ENCODE measurements at places on chromosomes 6 and 20. TPM values are rescaled to one million over a fixed set of nuclear protein-coding genes. Genes with fewer than 3 reads are reported as not detected.
A peak's percentile ranks its signal among the peaks of the same experiment; 100 is the strongest.

Gene DDAH2
- 94.3 TPM for total RNA-seq

Gene SRPK1
- total RNA-seq: 105 TPM

Gene KCNQ5
- 0.09 TPM for total RNA-seq

Gene TMEM200A
- 12.8 TPM for total RNA-seq

Gene EPB41L1
- total RNA-seq: 35.8 TPM

Gene SYNE1
- 6.0 TPM for total RNA-seq

Gene CALHM6
- not detected for total RNA-seq

Gene RIMS4
- total RNA-seq: 7.8 TPM

Gene DDX39B
- 913 TPM for total RNA-seq

Gene HLA-DQB1
- 6.6 TPM for total RNA-seq

Gene LRP11
- 2.8 TPM for total RNA-seq

Gene ATXN1
- total RNA-seq: 3.6 TPM

Gene CAGE1
- 0.03 TPM for total RNA-seq

DNA sequence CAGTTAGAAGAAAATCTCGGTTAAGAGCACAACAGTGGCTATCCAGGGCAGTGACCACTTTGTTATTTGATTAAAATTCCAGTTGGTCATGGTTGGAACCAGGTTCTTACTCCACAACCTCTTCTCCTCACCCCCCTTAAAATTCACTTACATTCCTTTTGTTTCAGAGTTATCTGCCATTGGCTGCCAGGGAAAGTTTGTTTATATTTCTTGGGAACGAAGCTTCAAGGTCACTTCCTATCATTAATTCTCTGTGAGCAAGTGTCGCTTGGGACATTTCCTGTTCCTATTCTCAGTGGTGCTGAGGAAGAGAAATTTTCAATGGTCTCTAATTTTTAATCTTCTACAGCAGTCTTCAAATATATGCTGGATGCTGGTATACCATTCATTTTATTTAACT, 121.1 kb upstream of the COL21A1 start:
- peaks cover 17% of the 10 kb centered on the region for H3K4me1 ChIP-seq
- H3K4me3 ChIP-seq: no peak overlapping the region
- no peak overlapping the region for H3K27ac ChIP-seq
- H3K36me3 ChIP-seq: no peaks in the 10 kb centered on the region

DNA sequence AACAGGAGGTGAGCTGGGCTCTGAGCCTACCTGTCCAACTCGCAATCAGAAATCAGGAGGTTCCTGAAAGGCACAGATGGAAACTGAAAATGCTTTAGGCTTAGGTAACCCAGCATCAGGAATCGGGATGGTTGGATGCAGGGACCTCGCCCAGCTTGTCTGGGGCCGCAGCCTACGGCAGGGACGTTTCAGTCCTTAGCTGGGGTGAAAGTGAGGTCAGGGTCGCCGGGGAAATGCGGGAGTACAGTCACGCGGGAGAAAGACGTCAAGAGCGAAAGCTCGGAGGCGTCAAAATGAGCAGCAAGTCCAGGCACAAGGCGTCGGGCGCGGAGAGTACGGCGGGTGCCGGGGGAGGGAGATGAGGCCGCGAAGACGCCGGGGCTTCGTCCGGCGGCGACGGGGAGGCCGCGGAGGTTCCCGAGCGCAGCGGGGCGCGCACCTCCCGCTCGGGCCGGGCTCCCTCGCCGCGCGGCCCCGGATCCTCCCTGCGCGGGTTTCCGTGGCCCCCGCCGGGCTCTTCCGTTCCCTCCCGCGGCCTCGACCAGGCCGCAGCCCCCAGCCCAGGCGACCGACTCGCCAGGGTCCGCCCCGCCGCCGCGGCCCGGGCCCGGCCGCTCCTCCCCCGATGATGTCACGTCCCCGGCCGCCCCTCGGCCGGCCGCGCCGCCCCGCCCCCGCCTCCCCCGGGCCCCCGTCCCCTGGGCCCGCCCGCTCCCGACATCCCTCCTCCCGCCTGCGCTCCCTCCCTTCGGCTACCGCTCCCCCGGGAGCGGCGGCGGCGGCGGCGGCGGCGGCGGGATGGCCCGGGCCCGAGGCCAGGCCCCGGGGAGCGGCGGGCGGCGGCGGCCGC, at the start of gene EBF4:
Gene EBF4, plus strand, starts transcription at position 745 of the 850 bp plus-strand sequence. CDS start 866 bp downstream, outside the sequence.
- peaks cover 6% of the 10 kb centered on the region for H3K4me1 ChIP-seq
- H3K4me3 ChIP-seq: peak within 1 kb of the TSS; percentile 48
- H3K27me3 ChIP-seq: peaks cover 97% of the 10 kb centered on the region
- DNase-seq: peak; percentile 78

DNA sequence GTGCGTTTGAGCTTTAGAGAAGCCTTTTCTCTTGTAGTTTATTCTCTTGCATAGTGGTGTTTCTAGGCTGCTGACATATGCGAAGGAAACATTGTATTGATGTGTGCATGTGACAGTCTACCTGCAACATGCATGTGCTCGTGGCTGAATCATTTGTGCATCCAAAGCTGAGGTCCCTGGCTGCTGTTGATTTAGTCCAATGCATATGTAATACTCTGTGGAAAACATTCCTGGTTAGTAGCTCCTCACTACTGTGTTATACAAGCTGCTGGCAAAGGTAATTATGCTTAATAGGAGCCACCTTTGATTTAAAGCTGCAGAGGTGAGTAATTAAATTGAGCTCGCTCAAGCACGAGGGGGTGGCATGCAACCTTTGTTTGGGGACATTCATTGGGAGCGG, 24.5 kb downstream of the TSHZ2 start:
- H3K27me3 ChIP-seq: no peaks in the 10 kb centered on the region
- H3K4me3 ChIP-seq: no peak overlapping the region
- peaks cover 26% of the 10 kb centered on the region for H3K4me1 ChIP-seq
- no peak overlapping the region for H3K27ac ChIP-seq
- no peaks in the 10 kb centered on the region for H3K36me3 ChIP-seq
- peak; percentile 9 for DNase-seq

DNA sequence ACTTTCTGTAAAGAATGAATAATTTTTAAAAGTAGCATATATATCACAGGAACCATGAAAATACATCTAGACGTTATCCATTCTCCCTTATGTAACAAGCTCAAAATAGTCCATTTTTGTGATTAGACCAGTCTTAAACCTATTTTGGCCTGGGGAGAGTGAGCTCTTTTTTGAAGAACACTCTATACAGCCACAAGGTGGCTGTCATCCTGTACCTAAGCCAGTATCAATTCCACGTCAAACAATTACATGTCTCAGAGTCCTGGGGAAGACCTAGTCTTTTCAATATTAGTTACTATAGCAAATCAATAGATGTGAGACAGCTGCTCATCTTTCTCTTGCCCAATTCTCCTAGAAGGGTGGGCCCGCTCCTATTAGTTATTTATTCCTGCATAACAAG, 28.4 kb downstream of the FBXO5 start:
- no peak for DNase-seq
- H3K27ac ChIP-seq: no peak overlapping the region

- H3K27ac ChIP-seq: no peak overlapping the region
- H3K4me1 ChIP-seq: no peaks in the 10 kb centered on the region
- no peaks in the 10 kb centered on the region for H3K36me3 ChIP-seq
- H3K4me3 ChIP-seq: no peak overlapping the region
- no peaks in the 10 kb centered on the region for H3K27me3 ChIP-seq
Observed at GRCh38 chr20:5504061-5504739, 187.4 kb upstream of the PROKR2 start.

DNA sequence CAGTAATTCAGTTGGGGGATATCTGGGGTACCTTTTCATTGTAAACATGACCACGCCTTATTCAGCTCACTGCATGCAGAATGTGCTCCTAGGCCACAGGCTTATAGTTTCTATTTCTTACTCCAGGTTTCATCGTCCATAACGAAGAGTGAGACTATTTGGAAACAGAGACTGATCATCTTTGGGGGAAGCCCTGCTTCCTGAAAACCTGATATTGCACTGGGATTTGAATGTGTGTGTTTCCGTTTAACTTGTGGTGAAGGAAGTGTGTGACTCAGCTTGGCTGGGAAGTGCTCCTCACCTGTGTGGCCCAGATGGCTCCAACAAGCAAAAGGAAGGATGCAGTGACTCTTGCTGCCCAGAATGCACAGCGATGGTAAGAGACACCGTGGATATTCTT, 19.6 kb upstream of the LTV1 start:
- H3K27me3 ChIP-seq: no peaks in the 10 kb centered on the region
- no peaks in the 10 kb centered on the region for H3K4me1 ChIP-seq
- H3K4me3 ChIP-seq: no peak overlapping the region

DNA sequence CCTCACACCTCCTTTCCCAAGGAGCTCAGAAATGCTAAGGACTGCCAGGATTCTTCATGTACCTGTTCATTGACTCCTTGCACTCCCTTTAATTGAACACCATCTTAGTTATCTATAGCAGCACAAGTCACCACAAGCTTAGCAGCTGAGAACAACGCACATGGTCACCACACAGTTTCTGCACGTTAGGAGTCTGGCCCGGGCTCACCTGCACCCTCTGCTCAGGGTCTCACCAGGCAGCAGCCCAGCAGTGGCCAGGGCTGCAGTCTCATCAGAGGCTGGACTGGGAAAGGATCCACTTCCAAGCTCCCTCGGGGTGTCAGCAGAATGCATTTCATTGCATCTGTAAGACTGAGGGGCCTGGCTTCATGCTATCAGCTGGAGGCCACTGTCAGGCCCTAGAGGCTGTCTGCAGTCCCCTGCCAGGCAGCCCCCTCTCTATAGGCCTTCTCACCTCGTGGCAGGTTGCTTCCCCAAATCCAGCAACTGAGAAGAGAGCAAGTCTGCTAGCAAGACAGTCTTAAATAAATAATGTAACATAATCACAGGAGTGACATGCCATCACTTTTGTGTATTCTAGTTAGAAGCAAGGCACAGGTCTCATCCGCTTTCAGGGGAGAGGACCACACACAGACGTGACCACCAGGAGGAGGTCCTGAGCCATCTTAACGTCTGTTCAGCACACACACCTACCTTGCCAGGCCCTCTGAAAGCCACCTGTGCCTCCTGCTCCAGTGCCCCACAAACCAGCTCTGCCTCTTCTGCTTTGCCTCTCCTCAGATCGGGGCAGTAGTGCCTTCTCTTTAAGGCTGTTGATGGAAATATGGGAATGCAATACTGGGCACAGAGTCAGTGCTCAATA, 165.2 kb upstream of the CST7 start:
- no peak overlapping the region for H3K27ac ChIP-seq
- H3K4me3 ChIP-seq: no peak overlapping the region
- no peaks in the 10 kb centered on the region for H3K27me3 ChIP-seq
- H3K36me3 ChIP-seq: no peaks in the 10 kb centered on the region
- DNase-seq: peak; percentile 17

GRCh38 chr20:52191916-52192718, 538 bp upstream of the ZFP64 start:
- no peak overlapping the region for H3K27ac ChIP-seq
- H3K36me3 ChIP-seq: no peaks in the 10 kb centered on the region
- peaks cover 6% of the 10 kb centered on the region for H3K4me1 ChIP-seq
- peak overlapping the region; percentile 74 for H3K4me3 ChIP-seq

- no peak overlapping the region for H3K27ac ChIP-seq
- H3K36me3 ChIP-seq: no peaks in the 10 kb centered on the region
- H3K4me3 ChIP-seq: no peak overlapping the region
- DNase-seq: no peak
Observed at GRCh38 chr20:54793291-54793992, 318.0 kb downstream of the DOK5 start.

DNA sequence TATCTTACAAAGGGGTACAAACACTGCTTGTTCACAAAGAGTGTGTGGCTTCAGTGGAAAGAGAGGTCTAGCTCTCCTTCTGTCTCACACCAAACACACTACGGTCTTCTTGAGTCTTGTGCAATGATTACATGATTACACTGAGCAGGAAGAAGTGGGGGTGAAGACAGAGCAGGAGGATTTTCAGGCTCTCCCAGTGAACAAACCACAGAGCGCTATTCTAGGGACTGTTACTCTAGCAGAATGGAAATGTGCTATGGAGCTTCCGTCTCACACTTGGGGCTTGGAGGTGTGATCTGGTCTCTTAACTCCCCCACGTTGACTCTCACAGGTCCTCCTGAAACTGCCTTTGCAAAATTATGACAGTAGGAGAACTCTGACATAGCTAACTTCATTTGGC, 203.4 kb downstream of the MYLK4 start:
- no peak overlapping the region for H3K4me3 ChIP-seq
- no peaks in the 10 kb centered on the region for H3K36me3 ChIP-seq
- H3K27me3 ChIP-seq: no peaks in the 10 kb centered on the region
- DNase-seq: no peak

GRCh38 chr6:130132286-130132701, 90.5 kb downstream of the SAMD3 start:
- H3K4me3 ChIP-seq: no peak overlapping the region
- H3K27me3 ChIP-seq: no peaks in the 10 kb centered on the region
- H3K36me3 ChIP-seq: no peaks in the 10 kb centered on the region
- H3K4me1 ChIP-seq: peaks cover 7% of the 10 kb centered on the region

DNA sequence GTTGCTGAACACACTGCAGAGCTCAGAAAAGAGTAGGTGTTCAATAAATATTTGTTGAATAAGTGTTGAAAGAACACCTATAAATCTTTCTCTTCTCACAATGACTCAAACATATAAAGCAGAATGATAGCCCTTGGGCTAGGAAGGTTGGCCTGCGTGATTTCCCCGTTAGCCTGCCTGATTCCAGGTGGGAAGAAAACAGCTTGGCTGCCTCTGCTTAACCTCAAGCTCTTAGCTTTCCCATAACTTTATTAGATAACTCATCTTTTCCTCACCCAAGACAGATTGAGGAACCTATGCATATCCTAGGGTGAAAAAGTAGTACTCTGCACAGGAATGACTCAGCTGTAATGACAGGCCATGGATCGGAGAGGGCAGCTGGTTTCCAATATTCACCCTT, 300.3 kb upstream of the ID4 start:
- H3K27me3 ChIP-seq: no peaks in the 10 kb centered on the region
- no peak for DNase-seq
- no peaks in the 10 kb centered on the region for H3K4me1 ChIP-seq
- H3K4me3 ChIP-seq: no peak overlapping the region
- no peak overlapping the region for H3K27ac ChIP-seq

DNA sequence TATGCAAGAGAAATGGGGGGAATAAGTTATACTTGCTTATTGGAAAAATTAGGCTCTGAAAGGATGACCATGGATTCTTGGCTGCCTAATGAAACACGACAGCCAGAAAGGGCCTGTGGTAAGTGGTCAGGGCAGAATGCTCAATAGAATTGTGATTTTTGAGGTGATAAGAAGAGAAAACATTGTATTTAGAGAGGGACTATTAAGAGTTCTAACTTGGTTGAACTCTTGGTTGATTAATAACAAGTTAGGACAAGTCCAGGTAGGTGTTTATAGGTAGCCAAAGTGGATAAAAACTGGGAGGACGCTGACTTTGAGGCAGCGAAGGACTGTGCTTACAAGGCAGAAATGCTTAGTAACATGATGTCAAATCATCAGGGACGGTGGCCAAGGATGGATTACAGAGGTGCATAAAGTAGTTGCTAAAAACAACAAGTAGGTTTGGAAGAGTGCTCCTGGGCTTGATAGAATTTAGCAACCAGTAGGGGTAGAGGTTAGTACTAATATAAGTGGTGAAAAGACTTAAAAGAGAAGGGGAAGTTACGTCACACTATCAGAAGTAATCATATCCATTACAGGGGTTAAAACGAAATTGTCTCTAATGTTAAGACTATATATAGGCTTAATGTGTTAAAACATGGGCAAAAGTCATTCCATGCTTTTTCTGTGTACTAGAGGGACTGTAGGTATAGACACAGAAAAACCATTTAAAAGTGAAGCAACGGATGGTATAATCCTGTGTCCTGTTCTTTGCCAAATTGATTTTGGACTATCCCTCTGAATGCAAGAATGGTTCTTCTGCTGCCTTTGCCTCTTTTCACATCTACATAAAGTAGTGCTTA, 98.6 kb downstream of the EYA4 start:
- DNase-seq: no peak
- H3K4me3 ChIP-seq: no peak overlapping the region
- peaks cover 6% of the 10 kb centered on the region for H3K4me1 ChIP-seq

- DNase-seq: no peak
- no peak overlapping the region for H3K27ac ChIP-seq
- H3K4me3 ChIP-seq: no peak overlapping the region
- H3K27me3 ChIP-seq: no peaks in the 10 kb centered on the region
- H3K36me3 ChIP-seq: no peaks in the 10 kb centered on the region
Observed at GRCh38 chr6:22722913-22723312, 153.5 kb downstream of the HDGFL1 start.
